Stimulated activated CD8-positive, alpha-beta memory T cell treated with anti-CD3 and anti-CD28 coated beads, Interleukin-4, amount 100 ng/mL, for 48 hours (primary cell): ENCODE measurements at places on chromosomes 2 and 18.

GRCh38 chr18:2641638-2642037 lies 13.9 kb upstream of the SMCHD1 start:
- DNase-seq = no peak

DNA sequence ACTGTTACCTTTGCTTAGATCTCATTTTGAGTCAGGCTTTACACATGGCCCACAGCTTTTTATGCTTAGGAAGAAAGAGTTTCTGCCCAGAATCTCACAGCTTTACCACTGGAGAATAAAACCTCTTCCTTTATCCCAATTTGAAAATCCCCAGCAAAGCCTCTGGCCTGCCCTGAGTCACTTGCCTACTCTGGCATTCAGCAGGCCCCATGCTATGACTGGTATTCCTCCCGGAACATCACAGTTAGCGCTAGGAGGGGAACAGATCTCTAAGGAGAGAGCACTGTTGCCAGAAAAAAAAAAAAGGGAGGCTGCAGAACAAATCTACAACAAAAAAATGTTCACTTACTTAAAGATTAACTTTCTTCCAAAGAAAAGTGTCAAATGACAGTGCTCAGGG lies 152.9 kb upstream of the DNMT3A start:
- no peak for DNase-seq

DNA sequence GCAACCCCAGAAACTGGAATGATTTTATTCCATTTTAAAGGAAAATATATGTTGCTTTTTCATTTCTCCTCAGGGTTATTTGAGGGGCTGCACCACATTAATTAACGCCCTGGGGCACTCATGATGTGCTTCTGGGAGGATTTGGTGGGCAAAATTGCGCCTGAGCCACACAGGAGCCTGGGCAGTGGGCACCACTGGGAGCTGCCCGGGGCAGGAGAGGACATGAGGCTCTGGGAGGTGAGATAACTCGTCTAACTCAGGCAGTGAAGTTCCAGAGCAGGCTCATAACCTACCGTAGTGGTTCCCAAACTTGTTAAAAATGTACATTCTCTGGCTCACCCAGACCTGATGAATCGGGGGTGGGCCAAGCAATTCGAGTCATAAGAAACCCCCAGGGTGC lies 68.3 kb downstream of the EDAR start:
- no peak for DNase-seq

GRCh38 chr18:32870611-32871010 lies 97.8 kb upstream of the KLHL14 start:
- DNase-seq = no peak

DNA sequence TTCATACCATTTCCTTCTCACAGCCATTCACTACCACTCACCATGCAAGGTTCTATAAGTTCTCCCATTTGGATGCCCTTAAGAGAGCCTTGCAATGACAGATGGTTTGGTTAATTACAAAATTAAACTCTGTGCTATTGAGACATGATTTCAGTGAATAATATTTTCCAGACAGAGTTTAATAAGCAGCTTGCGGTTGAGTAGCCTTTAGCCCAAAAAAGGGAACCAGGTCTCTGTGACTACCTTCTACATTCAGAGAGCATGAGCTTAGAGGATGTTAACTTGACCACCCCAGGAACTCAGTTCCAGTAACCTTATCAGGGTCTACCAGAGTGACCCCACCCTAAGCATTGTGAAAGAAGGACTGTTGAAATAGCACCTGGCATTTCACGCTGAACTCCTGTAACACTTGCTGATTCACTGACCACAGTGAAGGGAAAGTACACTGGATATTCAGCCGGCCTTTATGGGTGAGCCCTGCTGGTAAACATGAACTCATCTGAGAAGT lies 1173.1 kb upstream of the ZEB2 start:
- DNase-seq = no peak

DNA sequence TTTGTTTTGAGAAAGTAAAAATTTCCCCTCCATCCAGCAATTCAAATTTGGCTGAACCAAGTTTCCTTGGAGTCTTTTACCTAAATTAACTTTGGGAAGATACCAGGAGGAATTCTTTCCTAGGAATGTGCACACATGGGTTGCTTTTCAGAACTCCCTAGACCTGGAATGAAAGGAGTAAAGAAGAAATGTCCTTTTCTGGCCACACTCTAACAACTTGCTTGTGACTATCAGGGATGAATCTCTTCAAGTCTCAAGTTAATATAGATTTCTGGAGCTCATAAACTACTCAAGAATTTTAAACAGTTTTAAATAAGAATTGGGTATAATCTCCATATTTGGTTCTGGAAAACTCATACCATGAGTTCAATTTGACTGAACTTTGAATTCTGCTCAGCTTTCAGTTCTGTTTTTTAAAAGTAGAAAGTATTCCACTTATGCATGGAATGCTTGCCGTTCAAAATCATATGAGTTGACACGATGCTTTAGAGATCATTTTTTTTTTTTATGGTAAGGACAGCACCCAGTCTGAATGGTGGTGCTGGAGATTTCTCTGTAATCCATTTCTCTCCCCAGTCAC lies 7.7 kb downstream of the RASGRP3 start:
- DNase-seq = no peak

- peak; percentile 31 for DNase-seq
These were observed 793.1 kb downstream of the ERBB4 start for GRCh38 chr2:211745295-211746097.

GRCh38 chr2:119255760-119256581 lies 32.3 kb downstream of the STEAP3 start:
- no peak for DNase-seq

GRCh38 chr2:238021327-238021726 lies 39.5 kb upstream of the SCLY start:
- no peak for DNase-seq

DNA sequence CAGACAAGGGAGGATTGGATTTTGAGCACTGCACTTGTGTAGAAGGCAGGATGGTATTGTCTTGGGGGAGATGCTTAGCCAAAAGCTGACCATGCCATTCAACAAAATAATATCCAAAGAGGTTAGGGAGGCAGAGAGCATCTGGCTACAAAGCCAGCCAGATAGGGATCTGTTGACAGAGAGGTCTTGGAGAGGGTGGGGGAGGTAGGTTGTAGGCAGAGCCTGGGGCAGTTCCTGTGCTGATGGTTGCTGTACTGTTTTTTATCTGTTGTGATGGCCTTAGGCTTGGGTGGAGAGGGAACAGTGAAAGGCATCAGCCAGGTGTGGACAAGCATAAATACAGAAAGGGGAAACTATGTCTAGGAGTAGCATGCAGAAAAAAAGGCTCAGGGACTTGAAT lies 100.9 kb downstream of the AQP4 start:
- no peak for DNase-seq

- no peak for DNase-seq
These were observed 56.3 kb downstream of the SLC16A14 start for GRCh38 chr2:230012267-230012884.

DNA sequence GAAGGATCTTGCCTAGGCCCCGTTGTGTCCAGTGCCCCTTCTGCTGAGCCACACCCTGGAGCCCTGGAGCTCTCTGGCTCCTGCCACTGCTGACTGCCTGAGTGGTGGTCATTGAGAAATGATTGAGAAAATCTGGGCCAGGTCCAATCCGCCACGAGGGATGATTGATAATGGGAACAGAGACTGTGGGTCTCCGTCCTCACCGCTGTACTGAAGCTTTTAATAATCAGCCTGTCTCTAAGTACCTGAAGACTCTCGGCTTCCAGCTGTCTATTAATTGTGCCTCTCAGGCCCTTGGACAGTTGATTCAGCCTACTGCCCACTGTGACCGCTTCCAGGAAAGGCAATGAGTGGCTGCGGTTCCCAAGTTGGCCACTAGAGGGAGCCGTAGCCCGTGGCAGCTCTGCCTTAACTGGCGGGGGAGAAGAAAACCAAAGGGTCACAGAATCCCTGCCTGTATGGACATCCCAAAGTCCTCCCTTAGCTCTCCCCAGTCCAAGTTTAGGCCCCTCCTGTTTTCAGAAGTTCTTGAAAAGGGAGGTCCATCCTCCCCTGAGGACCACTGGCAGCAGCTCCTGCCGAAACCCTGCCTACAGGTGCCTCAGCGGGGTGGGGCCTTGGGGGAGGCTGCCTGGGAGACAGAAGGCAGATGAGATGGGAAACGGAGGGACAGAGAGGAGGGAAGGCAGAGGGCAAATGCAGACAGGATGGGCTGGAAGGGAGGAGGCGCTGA lies 213.6 kb downstream of the TNS1 start:
- peak; percentile 90 for DNase-seq

- no peak for DNase-seq
These were observed 205.9 kb downstream of the EIPR1 start for GRCh38 chr2:3171564-3172264.

GRCh38 chr2:148282201-148282600 lies 261.3 kb downstream of the MBD5 start:
- DNase-seq = no peak

GRCh38 chr2:204732019-204732418 lies 186.7 kb downstream of the PARD3B start:
- no peak for DNase-seq

GRCh38 chr2:239902749-239903201 lies 122.4 kb downstream of the NDUFA10 start:
- DNase-seq = no peak

- DNase-seq = no peak
These were observed 79.2 kb upstream of the MYO3B start for GRCh38 chr2:170098626-170099312.

- DNase-seq = no peak
These were observed 14.1 kb downstream of the CEP68 start for GRCh38 chr2:65070172-65070830.

GRCh38 chr2:160582490-160583145 lies 89.0 kb upstream of the RBMS1 start:
- DNase-seq = no peak

DNA sequence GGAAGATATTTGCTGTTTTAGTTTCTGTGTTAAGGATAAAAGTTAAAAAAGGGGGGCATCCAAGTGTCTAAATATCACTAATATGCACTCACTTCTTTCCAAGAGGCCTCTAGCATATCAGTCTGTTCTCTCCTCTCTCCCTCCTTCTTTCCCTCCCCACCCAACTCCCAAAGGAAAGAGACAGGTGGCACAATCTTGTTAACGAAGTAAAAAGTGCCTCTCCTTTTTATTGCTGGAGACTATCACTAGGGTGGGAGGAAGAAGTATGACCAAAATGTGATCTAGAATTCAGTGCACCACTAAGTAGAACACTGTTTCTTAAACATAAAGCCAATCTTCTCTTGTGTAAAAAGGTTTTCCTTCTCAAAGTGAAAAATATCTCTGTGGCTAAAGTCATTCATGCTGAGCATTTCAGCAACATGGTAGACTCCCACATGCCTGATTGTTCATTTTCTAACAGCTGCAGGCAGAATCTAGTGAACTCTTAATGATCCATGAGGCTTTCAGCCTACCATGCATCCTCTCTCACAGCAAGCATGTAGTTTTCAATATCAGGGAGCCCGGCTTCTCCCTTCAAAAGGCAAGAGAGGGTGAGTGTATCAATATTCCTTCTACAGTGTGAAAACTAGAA lies 39.5 kb downstream of the RNU4ATAC start:
- DNase-seq = no peak

GRCh38 chr2:24859968-24860600 lies 60.0 kb downstream of the ADCY3 start:
- no peak for DNase-seq

- no peak for DNase-seq
These were observed 125.3 kb downstream of the SLC4A3 start for GRCh38 chr2:219752726-219753125.

GRCh38 chr2:219570924-219571310 lies 422 bp downstream of the OBSL1 start:
- DNase-seq = no peak

GRCh38 chr2:112923967-112924338 lies 13.0 kb downstream of the IL37 start:
- no peak for DNase-seq

GRCh38 chr2:48131539-48132270 lies 225.4 kb upstream of the FBXO11 start:
- no peak for DNase-seq

- DNase-seq = no peak
These were observed 1.7 kb upstream of the QPCT start for GRCh38 chr2:37342591-37343220.

- DNase-seq = no peak
These were observed 190.5 kb downstream of the RND3 start for GRCh38 chr2:150296770-150297546.

- no peak for DNase-seq
These were observed 137.1 kb downstream of the ZEB2 start for GRCh38 chr2:144382849-144383248.

DNA sequence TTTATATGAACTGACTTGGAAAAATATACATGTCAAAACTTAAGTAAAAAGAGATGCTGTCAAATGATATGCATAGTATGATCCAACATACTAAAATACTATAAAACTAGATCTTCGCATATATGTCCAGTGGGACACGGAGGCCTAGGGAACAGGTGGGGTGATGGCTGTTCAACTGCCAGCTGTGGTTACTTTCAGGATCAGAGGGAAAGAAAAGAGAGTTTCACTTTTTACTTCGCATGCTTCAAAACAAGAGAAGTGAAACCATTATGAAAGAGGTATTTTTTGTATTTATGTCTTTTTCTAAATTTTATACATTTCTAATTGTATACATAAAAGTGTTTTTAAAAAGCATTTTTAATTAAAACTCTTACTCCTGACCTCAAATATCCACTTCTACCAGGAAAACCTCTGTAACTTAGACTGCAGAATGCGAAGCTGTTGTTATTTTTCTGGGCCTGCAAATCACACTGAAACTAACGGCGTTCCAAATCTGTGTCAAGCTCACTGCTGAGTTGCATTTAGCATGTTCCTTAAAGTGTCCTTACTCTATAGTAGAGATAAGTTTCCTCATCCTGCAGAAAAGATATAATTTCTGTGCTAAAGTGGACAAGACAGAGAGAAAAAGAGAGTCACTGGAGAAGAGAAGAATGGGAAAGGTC lies 97.8 kb upstream of the SLC35G4 start:
- DNase-seq = no peak

DNA sequence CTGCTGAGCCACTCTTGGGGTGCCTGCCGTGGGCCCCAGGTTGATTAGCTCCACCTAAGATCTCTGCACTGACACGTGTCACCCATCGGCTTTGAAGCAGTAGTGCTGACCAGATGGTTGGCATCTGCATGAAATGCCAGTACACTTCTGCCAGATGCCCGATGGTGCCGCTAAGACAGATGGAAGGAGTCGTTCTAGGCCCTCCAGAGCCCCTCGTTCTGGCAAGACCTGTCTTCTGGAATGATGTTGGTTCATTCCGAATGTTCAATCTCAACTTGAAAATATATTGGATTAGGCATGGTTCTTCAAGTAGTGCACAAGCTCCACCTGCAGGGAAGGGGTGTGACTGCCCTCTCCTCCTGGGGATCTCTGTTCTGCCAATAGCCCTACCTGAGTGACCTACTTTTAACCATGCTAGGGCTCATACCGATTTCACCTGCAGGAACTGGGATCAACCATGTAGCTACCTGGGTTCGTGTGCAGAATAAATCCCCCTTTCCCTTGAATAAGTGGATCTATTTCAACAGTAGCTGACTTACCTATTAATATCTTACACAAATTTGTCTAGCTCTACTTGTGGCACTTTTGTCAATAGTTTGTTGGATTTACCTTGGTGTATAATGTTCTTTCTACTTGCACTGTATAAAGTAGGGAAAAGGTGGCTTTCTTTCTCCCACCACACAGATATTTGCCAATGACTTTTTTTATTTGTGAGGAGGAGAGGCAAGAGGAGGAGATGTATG lies 342.6 kb downstream of the CTNNA2 start:
- no peak for DNase-seq
